ENCODE measurements at places on chromosomes 7 and 10.

DNA sequence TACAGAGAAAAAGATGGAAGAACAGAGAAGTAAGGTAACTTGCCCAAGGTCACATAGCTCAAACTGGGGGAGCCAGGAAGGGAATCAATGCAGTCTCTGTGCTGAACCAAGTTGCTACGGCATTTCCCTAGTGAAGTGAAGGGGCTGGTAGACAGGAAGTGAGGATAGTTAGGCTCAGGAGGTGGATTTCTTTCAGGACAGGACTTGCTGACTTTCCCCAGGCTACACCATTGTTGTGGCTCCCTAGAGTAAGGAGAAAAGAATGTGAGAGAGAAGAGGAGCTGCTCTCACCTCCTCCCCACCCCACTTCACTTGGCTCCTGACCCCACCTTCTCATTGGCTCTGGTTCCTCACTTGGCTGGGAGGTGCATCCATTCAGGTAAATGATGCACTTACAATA lies 316.9 kb downstream of the INHBA start:
- no peak for DNase-seq

DNA sequence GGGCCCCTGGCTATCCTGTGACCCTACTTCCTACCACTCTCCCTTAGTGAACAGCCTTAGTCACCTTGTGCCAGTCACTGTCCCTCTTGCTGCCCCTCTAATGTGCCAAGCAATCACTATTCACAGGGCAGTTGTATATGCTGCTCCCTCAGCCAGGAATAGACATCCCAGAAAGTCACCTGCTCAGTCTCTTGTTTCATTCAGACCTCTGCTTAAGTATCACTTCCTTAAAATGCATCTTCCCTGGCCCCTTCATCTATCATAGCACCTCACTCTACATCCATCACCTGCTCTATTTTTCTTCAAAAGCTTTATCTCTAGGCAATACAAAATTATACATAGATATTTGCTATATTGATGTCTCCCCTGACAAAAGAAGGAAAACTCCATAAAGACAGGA lies 328.4 kb upstream of the NFE2L3 start:
- no peak for DNase-seq

GRCh38 chr10:116331815-116332214 lies 7.6 kb downstream of the CCDC172 start:
- no peak for DNase-seq

- no peak for DNase-seq
These were observed 11.9 kb upstream of the LRRC27 start for GRCh38 chr10:132319853-132320653.

DNA sequence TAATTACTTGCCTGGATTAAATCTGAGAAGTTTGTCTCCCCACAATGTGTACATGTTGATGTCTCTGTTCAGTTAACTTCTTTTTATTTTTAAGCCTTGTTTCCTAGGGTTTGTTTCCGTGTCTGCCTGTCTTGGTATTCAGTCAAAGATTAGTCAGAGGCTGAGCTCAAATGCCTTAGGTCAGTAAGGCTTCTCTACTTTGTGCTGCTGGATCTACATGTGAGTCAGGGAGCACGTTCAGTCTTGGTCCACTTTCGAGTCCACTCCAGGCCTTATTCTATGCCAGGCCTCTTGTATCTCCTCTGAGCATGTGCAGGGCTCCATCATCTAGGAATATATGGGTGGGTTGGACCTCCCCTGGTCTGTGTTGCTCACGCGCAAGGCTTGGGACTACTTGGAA lies 93.3 kb upstream of the FZD8 start:
- no peak for DNase-seq

GRCh38 chr7:118762451-118762850 lies 537.9 kb downstream of the ANKRD7 start:
- DNase-seq = no peak

GRCh38 chr7:4479367-4480039 lies 202.6 kb upstream of the FOXK1 start:
- DNase-seq = no peak

DNA sequence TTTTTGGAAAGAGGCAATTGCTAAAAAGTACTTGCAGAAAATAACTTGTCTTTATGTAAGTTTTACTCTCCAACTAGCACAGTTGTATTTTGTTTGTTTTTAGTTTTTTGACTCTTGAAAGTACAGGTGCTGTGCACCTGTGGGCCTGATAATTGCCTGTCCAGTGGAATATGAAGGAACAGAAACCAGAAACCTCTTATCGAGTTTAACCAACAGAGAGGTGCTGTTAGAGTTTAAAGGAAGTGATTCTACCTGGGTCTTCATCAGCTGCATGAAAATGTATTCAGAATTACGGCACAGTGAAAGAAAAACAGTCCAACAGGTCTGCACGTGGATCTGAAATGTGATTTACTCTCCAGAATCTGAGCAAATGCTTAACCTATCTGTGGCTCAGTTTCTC lies 326.6 kb upstream of the POM121L12 start:
- no peak for DNase-seq

- no peak for DNase-seq
These were observed 66.9 kb downstream of the MLLT10 start for GRCh38 chr10:21600804-21601433.

DNA sequence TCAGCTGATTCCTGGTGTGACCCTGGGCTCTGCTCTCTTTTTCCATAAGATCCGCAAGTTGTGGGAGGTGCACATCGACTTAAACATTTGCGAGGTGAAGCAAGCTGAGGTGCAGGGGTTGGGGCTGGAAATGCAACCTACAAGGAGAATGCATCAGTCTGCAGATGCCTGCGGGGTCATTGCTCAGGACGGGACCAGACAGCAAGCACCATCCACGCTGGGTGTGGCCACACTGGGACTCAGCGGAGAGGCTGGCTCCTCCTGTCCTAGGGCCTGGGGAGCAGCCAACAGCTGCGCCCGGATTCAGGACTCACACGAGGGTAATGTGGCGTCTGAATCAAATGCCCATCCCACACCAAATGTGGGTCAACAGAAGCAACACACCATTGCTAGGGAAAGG lies 33.8 kb downstream of the STK32C start:
- no peak for DNase-seq

- DNase-seq = no peak
These were observed 563.0 kb downstream of the PARD3 start for GRCh38 chr10:34252111-34252510.

GRCh38 chr7:3239291-3239691 lies 61.8 kb upstream of the SDK1 start:
- no peak for DNase-seq

- no peak for DNase-seq
These were observed 542.1 kb downstream of the TCERG1L start for GRCh38 chr10:130769146-130770017.

GRCh38 chr10:126670056-126670894 lies at the start of gene C10orf90:
Gene C10orf90 (minus strand): TSS chr10:126670693. CDS start chr10:126670480, 213 bp downstream.
- no peak for DNase-seq

DNA sequence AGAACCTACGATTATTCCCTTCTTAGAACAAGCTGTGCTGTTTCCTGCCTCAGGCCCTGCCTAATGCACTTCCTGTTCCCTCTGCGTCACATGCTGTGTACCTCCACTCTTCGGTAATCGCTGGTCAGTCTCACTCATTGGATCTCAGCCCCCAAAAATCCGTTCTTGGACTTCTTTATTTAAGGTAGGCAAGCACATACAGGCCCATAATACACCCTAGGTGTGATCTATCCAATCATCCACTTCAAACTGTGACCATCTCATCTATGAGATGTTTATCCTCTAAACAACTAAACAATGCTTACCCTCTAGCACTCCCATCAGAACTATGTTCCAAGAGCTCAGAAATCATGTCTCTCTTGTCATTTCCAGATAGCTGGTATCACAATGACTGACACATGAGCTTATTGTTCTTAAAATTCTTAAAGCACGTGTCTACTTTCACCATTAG lies 83.9 kb downstream of the CADPS2 start:
- no peak for DNase-seq

GRCh38 chr10:102310361-102311024 lies 65.2 kb downstream of the GBF1 start:
- DNase-seq = no peak

- no peak for DNase-seq
These were observed 44.5 kb upstream of the AP5Z1 start for GRCh38 chr7:4730971-4731370.

DNA sequence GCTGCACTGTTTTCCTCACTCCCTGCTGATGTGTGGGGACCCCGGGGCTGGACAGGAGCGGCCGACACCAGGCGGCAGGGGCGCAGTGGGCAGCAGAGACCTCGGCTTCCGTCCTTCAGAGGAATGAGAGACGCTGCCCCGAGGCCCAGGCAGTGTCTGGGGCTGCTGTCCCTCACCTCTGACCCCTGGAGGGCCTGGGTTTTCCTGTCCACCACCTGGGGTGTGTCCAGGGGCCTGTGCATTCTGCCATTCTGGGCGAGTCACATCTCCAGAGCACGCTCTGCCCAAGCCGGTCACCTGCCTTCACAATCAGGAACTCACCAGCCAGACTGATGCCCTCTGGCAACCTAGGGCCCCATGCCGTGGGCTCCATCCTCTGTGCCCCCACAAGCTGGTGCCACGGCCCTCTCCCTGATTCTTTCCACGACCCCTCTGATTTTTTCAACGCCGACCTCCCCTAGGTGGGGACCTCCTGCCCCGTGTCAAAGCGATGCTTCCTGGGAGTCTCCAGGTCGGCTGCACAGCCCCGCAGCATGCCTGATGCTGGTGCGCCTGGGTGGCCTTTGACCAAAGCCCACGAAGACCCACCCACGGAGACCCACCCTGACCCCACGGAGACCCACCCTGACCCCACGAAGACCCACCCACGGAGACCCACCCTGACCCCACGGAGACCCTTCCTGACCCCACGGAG lies 53.7 kb upstream of the CFAP46 start:
- no peak for DNase-seq

- DNase-seq = peak; percentile 46
These were observed 24.0 kb downstream of the CCSER2 start for GRCh38 chr10:84352251-84352842.

DNA sequence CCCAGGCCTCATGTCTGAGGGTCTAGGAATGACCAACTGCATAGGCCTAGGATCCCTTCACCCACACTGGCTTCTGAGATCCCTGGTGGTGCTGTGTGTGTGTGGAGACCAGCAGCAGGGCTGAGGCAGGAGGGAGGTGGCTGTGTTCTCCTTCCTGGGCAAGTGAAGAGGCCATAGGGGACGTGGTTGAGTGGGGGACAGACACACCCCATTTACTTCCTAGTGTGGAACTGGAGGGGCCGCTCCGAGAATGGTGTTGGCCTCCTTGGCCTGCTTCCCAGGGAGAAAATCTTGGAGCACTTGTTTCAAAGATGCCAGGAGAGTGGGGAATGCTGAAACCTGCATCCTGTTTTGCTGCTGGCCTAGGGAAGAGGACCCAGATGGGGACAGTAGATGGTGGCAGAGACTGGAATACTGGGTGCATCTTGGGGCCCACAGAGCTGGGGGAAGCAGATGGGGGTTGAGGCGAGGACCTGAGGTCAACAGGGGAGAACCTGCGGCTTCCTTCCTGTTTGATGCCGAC lies 19.1 kb downstream of the UBTD1 start:
- DNase-seq = no peak

GRCh38 chr7:123492485-123492884 lies 41.9 kb downstream of the IQUB start:
- DNase-seq = no peak

- DNase-seq = no peak
These were observed 38.6 kb downstream of the IL6 start for GRCh38 chr7:22765609-22766008.

DNA sequence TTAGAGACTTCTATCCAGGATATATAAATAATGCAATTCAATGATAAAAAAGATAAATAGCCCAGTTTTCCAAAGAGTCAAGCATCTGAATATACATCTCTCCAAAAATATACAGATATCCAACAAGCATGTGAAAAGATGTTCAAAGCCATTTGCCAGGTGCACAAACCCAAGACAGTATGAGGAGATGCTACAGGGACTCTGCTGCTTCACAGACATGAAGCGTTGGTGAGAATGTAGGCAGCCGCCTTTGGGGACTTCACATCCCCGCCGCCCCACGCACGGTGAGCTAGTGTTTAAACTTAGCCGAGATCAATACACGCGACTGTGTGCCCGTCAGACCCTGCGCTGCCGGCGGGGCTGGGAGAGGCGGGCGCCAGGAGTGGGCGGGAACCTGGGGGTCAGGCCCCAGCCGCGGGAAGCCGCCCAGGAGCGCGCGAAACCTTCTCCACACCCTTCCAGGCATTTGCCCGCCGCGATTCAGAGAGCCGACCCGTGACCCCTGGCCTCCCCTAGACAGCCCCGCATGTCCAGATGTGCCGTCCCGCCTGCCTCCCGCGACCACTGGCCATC lies 927 bp upstream of the ALOX5 start:
- DNase-seq = no peak

DNA sequence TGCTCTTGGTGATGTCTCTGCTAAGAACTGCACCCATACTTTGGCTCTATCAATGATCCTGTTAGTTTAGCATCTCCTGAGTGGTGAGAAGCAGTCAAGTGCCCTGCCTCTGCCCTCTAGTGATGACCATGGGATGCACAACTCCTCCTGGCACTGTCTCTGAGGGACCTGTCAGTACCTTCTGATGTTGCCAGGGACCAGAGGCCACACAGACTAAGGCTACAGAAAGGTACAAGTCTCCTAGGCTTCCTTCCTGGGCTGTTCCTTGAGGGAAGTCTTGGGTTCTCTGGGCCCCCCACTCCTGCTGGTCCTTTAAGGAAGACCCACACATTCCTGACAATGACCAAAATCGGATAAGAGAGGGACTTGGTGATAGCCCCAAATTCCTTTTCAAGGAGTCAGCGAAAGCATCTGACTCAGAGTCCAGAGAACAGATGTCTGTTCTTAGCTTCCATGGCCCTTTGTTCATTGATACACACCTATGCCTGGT lies 15.3 kb downstream of the NKX2-3 start:
- no peak for DNase-seq

DNA sequence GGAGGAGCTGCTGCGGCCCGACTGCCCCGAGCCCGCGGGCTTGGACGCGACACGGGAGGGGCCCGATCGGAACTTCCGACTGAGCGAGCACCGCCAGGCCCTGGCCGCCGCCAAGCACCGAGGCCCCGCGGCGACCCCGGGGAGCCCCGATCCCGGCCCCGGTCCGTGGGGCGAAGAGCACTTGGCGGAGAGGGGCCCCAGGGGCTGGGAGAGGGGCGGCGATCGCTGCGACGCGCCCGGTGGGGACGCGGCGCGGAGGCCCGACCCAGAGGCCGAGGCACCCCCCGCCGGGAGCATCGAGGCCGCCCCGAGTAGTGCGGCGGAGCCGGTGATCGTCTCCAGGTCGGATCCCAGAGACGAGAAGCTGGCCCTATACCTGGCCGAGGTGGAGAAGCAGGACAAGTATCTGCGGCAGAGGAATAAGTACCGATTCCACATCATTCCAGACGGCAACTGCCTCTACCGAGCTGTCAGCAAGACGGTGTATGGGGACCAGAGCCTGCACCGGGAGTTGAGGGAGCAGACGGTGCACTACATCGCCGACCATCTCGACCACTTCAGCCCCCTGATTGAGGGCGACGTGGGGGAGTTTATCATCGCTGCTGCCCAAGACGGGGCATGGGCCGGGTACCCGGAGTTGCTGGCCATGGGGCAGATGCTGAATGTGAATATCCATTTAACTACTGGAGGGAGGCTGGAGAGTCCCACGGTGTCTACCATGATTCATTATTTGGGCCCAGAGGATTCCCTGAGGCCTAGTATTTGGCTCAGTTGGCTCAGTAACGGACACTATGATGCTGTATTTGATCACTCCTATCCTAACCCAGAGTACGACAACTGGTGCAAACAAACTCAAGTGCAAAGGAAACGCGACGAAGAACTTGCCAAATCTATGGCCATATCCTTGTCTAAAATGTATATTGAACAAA lies 1.4 kb downstream of the OTUD1 start:
- no peak for DNase-seq
